T follicular helper cell (primary cell): ENCODE measurements at places on chromosomes 2 and 18.

DNA sequence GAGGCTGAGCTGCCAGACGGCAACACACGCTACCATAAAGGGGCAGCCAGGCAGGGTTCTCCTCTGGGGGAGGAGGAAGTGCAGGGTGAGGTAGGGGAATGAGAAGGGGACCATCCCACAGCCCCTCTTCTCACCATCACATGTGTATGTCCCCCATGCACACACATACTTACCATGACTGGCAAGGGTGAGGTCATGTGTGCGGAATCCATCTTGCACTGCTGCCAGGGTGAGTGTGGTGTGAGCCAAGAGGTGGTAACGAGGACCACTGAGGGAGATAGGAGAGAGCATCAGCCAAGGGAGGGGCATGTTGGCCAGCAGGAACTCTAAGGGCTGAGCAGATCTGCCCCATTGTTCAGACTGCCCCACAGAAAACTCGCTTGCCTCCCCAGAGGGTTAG lies 7.1 kb downstream of the WDR54 start:
- no peak for DNase-seq

DNA sequence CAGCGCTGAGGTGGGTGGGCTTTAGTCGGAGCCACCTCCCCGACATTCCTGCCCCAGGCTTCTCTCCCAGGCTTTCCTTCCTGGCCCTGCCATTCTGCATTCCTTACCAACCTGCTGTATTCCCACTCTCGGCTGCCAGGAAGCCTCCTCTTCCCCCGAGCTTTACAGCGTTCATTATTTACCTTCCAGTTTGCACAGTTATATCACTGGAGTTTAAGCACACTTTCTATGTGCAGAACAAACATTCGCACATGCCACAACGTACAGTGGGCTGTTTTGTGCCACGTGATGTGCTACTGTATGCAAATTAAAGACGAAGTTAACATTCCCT lies 246.3 kb downstream of the SOX11 start:
- DNase-seq = no peak

- DNase-seq = no peak
Measured at GRCh38 chr2:112050316-112050715, 4.8 kb upstream of the TMEM87B start.

- no peak for DNase-seq
Measured at GRCh38 chr2:26126074-26126473, 46.8 kb upstream of the GAREM2 start.

DNA sequence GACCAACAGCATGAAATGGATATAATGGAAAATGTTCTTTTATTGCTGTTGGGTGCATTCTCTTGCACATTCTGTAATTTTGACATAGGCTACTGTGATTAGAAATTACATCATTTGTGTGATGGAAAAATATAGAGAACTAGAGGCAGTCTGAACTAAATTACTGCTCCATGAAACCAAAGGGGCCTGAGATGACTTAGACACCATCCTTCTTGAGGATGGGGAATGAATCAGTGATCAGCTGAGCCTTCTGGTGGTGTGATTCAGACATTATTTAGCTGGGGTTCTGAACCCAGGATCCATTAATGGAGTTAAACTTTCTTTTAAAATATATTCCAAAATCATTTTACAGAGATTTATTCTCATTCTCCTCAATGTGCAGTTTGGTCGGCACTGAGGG lies 135.8 kb downstream of the LDLRAD4 start:
- no peak for DNase-seq

DNA sequence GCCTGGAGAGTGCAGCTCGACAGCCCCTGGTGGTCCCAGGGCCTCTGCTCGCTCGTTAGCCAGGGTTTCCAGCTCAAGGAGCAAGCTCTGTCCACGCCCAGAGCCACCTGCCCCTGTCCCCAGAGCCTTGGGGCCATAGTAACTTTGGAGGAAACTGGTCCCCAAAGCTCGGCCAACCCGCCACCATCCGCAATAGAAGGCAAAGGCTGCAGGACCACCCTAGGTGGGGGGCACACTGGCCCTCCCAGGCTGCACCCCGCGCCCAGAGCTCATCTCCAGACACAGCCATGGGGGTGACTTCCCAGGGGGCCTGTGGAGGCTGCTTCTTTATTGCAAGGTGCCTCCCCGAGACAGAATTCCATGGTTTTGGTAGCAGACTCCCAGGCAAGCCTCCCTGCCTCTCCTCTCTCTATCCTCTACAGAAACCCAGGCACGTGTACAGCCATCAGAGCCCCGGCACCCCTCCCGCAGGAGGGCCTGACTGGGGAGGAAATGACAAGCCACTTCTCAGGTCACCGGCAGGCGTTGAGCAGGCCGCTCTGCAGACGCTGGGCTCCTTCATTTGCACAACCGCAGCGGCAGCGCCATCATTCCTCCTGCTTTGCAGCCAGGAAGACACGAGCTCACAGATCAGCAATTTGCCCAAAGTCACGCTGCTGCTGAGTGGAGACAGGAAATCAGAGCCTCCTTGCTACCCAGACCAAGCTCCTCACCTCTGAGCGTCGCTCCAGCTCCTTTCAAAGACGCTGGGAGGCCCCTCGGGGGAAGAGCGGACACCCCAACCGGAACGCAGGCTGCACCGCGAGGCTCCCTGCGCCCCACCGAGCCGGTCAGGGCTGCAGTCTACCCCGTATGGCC lies 80.2 kb downstream of the NDUFA10 start:
- DNase-seq = no peak

GRCh38 chr2:165164201-165164600 lies 39.6 kb downstream of the SCN3A start:
- DNase-seq = no peak

- DNase-seq = no peak
Measured at GRCh38 chr18:13372531-13372951, 154.0 kb downstream of the LDLRAD4 start.

DNA sequence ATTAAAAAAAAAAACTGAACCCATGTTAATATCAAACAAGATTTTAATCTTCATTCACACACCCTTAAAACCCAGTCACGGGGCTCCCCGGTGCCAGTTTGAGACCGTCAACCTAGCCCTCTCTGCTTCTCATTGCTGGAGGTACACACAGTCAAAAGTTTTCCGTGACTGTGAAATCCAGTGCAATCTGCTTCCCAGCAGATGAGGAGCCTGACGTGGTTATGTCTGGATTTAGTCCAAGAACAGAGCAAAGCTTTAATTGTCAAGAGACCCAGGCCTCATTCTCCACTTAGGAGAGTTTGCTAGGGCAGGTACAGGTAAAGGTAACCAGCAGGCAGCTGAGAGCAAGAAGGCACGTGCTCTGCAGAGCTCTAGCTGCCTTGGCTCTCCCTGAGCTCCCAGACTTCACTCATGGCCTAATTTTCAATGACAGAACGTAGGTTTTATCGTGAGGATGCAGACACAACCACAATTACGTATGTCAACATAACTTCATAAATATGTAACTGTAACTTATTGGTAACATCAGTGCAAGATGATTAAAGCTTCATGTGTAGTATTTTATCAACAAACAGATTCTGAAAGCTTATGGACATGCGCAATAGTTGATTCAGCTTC lies 56.3 kb downstream of the SLC16A14 start:
- DNase-seq = no peak

DNA sequence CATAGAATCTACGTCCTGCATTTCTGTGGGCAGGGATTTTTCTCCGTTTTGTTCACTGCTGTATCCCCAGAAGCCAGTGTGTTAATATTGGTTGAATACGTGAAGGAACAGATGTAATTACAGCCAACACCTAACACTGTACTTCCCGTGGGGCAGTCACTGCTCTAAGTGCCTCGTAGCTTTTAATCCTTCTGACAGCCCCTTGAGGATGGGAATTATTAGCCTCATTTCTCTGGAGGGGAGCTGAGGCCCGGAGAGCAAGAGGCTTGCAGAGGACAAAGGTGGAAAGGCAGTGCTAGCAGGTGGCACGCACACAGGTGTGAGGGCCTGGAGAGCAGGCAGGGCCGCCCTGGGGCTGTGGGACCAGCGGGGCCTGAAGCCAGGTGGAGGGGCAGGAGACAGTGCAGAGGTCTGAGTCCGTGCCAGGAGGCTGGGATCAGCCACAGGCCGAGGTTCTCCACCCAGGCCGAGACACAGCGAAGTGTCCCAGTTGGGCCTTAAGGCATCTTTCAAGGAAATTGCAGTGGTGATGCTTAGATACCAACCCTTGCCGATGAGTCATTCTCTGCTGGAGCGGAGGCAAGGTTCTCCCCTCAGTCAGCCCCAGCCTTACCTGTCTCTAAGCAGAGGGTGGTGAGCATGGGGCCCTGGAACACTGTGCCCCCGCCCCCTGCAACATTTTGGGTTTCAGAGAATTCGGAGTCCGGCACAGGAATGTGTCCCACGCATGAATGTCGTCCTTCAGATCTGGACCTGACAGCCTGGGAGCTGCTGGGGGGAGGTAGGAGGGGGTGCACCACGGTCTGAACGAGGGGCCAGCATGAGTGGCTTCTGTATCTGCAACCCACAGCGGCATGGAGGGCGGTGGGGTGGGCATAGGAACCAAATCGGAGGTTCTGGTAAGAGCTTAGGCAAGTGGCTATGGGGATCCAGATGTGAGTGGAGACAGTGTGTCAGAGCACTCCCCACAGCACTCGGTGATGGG lies 122.6 kb downstream of the GBX2 start:
- DNase-seq = no peak

DNA sequence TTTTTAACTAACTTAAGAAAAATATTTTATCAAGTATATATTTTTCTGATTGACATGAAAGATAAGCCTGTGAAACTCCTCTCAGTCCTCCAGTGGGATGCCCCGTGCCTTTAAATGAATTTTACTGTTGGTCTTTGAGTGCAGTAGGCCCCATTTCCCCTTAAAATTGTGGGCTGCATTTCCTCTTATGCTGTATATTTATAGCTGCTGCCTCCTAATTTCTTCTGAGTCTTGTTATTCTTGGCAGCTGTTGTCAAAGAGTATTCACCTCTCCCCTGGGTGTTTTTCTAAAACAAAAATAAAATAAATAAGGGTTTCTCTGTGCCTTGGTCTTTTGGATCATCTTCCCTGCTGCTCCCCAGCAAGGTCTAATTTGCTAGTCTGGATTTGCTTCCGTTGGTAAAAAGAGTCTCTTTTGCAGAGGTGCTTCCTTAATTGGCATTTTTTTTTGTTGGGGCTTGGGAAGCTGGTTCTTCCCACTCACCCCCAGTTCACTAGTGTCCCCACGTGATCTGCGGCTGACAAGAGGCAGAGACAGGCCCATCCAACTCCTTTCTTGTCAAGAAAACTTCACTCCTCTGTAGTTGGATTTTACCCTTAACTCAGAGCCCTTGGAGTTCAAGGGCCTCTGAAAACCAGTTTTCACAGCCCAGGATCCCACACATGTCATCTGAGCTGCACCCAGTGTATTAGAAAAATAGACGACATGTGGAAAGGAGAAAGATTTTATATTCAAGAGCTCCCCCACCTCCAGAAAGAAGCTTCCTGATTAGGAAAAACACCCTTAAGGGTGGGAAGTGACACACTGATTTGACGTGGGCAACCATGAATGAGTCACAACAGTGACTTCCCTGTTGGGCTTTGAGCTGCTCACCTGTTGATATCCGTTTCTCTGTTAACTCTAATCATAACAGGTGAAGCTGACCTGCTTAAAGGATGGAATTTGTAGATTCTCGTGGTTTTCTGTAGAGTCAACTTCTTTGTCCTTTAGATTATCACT lies 431.5 kb downstream of the DCDC2C start:
- no peak for DNase-seq

GRCh38 chr18:77366067-77366719 lies 116.5 kb downstream of the GALR1 start:
- DNase-seq = no peak

DNA sequence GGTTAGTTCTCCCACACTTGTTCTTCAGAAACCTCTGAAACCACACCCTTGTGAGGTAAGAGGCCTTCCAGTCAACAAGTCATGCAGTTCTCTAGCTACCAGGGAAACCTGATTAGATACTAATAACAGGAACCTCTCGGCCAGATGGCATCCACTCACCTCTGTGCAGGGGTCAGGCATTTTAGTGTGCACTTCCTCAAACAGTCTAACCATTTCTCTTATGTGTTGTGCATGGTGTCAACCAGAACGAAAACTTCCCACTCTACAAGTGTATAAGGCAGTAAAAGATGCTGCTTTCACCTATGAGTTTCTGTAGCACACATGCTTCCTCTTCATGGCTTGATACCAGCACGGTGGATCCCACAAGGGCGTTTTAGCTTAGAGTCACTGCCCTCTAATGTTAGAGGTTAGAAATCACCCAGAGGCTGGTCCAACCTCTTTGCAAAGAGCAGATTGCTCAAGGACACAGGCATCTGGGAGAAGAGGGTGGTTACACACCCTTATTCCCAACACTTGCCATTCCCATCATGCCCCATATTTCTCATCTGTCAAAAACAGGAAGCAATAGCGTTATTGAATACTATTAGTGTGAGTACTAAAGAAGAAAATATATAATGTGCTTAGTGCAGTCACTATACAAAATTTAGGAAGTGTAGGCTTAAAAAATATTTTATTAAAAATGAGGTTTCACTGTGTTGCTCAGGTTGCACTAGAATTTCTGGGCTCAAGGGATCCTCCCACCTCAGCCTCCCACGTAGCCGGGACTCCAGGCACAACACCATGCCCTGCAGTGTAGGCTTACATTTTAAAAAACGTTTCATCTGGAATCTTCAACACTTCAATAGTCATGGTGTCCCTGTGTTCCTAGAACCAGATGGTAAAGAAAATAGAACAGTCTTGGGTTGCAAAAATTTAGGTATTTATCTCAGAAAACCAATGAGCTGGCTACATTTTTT lies 34.5 kb upstream of the RAB31 start:
- no peak for DNase-seq

GRCh38 chr2:235054919-235055318 lies 103.1 kb downstream of the SH3BP4 start:
- no peak for DNase-seq

DNA sequence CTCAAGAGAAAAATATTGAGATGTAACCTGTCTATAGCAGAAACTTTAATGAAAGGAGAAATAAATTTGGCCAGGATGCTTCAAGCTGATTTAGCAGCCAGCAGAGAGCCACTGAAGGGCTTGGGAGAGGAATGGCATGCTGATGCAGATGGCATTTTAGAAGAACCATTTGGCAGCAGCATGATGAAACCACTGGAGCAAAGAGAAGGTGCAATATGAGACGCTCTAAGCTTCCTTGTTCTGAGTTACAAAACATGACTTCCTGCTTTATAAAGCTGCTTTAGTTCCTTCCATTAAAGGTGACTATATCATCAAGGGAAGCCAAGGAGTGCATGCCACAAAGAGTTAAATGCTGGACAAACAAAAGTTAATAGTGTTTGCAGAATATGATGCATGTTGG lies 189.7 kb downstream of the PID1 start:
- no peak for DNase-seq

- no peak for DNase-seq
Measured at GRCh38 chr18:44568986-44569385, 111.7 kb upstream of the SETBP1 start.

DNA sequence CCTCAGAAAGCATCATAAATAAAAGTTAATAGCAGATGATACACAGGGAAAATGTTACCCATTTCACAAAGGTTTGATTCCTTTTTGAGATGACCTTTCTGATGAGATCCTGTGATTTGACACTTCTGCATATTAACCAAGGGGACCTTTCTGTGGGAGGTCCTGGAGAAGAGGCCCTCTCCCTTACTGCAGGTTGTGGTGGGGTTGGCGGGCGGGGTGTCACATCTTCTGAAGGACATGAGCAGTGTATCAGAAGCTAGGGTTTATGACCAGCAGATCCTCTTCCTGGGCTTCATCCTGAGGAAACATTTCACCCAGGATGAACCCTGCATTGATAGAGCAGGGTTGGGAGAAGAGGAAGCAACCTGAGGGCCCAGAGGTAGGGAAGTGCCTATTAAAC lies 37.2 kb upstream of the SCLY start:
- DNase-seq = no peak

GRCh38 chr2:229124136-229124535 lies 147.0 kb downstream of the PID1 start:
- DNase-seq = no peak
